NCI-H1105 (cell line): ENCODE measurements at places on chromosomes 6 and 20.
A peak's percentile ranks its signal among the peaks of the same experiment; 100 is the strongest.

DNA sequence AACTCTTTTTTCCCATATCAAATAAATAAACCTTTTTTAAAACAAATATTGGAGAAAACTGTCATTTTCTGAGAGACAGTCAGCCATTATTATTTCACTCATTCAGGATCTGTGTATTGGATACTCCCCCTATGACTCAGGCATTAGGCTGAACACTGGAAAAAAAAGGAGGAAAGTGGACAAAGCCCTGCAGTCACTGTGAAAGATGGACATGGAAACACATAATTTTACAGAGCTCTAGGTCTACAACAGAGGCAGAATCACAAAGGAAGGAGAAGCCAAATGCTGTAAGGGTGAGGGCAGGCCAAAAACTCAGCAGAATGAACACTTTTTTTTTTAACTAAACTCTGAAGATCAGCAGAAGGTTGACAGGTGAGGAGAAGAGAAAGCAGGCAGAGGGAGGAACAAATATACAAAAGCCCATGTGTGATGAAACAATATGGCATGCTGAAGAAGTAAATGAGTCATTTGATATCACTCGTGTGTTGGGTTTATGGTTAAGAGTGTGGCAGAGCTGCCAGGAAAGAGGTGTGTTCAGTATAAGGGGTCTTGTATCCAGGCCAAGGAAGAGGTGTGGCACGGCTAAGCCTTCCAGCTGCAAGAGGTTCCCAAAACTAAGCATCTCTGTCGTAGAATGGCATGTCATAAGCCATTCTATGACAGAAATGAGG is 39.1 kb downstream of the EPB41L2 start:
- no peak for DNase-seq

- DNase-seq = no peak
Observed at GRCh38 chr6:16690608-16691142, 70.6 kb downstream of the ATXN1 start.

GRCh38 chr6:147160593-147160992 is 43.6 kb upstream of the STXBP5 start:
- DNase-seq = no peak

DNA sequence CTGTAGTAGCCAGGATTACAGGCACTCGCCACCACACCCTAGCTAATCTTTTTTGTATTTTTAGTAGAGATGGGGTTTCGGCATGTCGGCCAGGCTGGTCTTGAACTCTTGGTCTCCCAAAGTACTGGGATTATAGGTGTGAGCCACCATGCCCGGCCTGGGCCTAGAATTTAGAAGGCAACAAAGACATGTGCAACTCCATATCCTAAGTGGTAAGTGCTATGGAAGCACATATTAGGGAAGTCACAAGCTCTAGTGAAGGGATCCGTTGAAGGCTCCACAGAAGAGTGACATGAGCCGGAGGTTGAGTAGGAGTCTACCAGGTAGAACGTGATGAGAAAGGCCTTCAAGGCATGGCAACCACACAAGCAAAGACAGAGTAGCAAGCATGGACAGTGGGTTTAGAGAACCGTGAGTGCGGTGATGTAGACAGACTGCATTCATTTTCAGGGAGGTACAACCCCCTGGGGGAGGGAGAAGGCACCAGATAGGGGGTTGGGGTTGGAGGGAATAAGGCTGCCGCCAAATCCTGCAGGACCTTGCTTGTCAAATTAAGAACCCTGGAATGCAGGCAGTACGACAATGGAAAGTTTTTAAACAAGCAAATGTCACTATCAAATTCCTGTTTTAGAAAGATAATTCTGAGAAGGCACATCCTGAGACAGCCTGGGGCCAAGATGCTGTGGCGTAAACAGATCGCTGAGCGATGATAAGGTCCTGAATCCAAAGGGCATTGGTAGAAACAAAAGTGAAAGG is 50.2 kb downstream of the ARHGAP18 start:
- DNase-seq = no peak

GRCh38 chr6:34347303-34347702 is 45.2 kb downstream of the NUDT3 start:
- DNase-seq = no peak

DNA sequence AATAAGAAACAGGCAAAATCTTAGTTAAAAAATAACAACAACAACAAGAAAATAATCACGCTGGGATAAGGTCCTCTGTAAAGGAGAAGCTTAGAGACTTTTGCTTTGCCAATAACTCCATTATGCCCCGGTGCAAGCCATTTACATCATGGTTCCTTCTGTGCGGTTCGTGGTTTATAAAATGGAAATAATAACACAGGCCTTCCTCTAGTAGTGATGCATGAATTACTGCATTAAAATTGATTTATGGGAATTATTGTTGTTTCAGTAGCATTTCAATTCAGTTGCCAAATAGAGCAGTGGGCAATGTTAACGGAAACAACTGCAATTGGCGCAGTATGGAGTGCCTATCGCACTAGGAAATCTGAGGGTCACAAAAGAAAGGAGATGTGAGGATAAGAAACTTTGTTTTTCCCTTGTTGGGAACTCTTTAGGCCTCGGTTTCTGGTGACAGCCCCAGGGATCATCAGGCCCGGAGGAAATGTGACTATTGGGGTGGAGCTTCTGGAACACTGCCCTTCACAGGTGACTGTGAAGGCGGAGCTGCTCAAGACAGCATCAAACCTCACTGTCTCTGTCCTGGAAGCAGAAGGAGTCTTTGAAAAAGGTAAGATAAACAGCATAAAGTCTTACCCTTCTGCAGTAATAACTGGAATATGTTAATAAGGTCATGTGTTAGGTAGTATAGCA is 1.1 kb downstream of the CD109 start:
- DNase-seq = no peak

GRCh38 chr20:992801-993535 is 9.1 kb downstream of the RSPO4 start:
- no peak for DNase-seq

GRCh38 chr6:16964553-16965499 is 137.0 kb upstream of the STMND1 start:
- DNase-seq = peak; percentile 56

- no peak for DNase-seq
Observed at GRCh38 chr20:64035066-64035932, 683 bp upstream of the C20orf204 start.

DNA sequence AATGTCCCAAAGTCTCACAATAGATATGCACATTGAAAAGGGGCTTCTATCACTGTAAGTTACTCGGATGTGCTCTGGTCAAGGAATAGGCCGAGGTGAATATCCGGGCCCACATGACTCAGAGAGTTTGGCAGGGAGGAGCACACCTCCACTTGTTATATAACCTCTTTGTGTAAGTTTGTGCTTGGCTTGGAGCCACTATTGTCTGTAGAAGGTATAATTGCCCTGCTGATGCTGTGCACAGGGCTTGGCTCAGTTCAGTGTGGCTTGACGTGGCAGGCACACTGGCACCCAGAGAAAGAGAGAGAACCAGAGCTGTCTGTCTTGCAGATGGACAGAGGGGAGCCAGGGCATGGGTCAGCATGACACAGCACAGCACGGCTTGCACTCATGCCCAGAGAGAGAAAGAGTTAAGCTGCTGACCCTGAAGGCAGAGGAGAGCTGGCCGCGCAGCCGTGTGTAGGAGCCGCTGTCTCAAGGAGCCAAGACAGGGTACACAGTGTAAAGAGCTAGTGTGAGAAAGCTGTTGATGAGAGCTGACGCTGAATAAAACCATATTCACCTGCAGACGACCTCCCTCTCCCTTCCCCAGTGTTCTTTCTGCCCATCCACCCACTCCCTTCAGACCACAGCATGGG is 482.5 kb downstream of the C6orf118 start:
- peak; percentile 85 for DNase-seq

DNA sequence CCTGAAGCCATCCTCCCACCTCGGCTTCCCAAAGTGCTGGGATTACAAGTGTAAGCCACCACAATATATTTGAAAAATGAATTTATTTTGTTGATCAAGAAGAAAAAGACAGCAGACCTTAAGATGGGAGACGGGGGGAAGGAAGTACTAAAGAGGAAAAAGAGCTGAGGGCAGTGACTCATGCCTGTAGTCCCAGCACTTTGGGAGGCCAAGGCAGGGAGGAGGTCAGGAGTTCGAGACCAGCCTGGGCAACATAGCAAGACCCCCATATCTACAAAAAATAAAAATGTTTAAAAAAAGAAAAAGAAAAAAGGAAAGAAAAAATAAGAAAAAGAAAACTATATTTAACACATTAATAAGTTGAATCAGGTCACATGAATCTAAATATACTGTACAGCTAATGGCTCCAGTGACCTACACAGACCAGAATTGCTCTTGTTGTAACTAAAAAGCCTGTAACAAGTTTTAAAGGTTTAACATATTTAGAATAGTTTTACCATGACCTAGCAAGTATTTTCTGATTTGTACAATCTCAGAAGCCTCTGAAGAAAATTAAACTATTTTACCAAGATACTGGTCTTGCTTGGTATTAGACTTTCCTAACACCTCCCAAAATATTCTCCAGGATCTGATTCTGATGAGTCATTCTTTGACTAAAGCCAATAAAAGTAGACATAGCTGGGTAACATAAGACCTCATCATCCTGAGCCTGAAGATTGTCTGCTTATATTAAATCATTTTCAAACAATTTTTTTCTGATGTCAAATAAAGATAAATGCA is 4.3 kb upstream of the AKIRIN2 start:
- no peak for DNase-seq

DNA sequence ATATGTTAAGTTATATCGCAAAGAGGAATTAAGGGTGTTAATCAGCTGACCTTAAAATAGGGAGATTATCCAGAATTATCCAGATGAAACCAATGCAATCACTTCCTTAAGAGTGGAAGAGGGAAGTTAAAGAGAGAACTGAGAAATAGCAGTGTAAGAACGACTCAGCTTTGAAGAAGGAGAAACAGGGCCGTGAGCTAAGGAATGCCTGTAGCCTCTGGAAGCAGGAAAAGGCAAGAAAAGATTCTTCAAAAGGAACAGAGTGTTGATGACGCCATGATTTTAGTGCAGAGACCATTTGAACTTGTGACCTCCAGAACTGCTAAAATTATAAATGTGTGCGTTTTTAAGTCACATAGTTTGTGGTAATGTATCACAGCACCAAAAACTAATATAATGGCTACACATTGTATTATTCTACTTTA is 32.7 kb downstream of the ILRUN start:
- no peak for DNase-seq

- no peak for DNase-seq
Observed at GRCh38 chr20:8082025-8082424, 50.0 kb upstream of the PLCB1 start.

- DNase-seq = no peak
Observed at GRCh38 chr6:111382476-111383294, 100.3 kb downstream of the REV3L start.

DNA sequence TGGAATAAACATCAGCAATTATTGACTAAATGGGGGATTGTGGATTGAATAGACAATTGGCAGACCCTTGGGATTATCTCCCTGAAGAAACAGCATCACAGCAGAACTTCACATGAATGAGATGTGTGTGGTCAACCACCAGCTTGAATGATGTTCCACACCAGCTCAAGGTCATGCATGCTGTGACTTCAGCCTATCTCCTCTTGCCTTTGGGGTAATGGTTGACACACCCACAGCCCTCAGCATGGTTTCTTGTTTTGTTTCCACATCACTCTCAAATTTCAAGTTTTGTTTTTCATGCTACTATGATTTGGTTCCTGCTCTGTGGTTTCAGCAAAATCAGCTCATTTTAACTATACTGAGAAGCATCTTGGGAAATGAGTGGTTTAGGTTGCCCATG is 94.3 kb downstream of the PAK5 start:
- no peak for DNase-seq

GRCh38 chr6:152094992-152095592 is 287.6 kb downstream of the ESR1 start:
- DNase-seq = no peak

DNA sequence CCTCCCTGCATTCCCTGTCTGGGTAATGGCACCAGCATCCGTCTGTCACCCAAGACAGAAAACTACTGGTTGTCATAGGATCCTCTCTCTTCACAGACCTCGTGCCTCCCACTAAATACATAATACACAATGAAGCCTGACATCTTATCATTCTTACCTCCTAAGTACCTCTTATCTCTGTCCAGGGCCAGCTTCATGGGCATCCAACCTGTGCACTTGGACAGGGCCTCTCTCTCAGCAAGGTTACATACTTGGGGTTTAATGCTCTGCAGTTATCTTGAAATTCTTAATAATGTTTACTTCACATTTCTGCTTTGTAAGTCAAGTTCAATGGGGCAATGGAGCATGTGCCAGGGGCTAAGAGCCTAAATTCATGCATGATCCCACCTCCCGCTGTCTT is 30.8 kb upstream of the KLHL31 start:
- DNase-seq = no peak

- no peak for DNase-seq
Observed at GRCh38 chr20:46260480-46260879, 47.8 kb downstream of the CDH22 start.

GRCh38 chr6:1080453-1081337 is 231.2 kb upstream of the FOXQ1 start:
- DNase-seq = no peak

DNA sequence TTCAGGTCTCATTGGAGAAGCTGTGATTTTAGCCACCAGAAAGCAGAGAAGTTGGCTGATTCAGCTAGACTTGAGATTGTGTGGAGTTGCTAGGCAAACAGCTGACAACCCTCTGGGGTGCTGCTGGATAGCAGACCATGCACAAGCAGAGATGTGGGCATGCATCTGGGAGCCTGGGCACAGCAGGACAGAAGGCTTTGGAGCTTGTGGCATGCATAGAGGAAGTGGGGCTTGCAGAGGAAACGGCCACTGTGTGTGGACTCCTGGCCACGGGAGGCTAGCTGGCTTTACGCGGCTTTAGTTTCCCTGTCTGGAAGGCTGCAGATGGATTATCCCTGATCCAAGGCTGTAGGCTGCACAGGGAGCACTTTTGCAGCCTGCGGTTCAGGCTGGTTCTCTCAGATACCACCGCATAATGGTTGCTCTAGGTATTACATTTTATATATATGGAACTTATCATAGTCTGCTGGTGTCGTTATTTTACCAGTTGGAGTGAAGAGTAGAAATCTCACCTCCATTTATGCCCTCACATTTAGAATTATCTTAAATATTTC is 10.4 kb downstream of the ZNF831 start:
- no peak for DNase-seq

- no peak for DNase-seq
Observed at GRCh38 chr6:158502263-158502950, 57.5 kb upstream of the TMEM181 start.

GRCh38 chr20:2698912-2699311 is 6.3 kb downstream of the EBF4 start:
- no peak for DNase-seq

DNA sequence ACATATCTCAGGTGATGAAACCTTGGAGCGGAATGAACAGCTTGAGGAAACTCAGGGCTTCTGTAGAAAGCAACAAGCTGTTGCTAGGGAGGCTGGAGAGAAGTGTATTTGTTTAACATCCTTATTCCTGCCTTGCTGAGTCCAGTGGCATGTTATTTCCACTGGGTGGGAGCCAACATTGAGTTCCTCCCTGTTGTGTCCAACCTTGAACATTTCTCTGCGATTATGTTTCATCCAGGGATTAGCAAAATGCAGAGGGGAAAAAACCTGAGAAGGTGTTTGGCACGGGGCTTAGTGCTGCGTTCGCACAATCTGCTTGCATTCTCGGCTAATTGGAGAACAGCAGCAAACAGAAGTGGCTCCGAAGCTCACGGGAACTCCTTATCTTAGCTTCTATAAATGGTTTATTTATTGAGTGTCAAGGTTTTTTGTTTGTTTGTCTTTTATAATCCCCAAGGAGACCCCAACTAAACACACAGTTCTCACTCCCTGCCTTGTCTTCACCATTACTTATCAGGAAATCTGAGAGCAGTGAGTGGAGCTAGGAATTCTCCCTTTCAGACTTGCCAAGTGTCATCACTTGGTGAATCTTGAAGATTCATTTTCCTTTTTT is 412.8 kb downstream of the CDC5L start:
- DNase-seq = peak; percentile 29
